ENCODE measurements at places on chromosomes 3 and 15.

DNA sequence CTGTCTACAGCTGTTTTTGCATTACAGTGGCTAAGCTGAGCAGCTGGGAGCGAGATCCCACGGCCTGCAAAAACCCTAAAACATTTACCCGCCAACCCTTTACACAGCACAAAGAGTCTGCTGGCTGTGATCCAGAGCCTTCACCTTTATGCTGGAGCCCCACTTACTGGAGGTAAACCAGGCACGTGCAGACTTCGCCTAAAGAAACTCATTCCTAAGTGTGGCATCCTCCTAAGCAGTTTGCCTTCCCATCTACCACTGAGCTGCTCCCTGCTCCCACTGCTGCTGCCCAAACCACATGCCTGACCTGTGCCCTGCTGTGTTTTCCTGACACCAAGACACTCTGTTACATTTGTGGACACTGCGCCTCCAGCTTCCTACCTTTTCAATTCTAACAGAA, 53.0 kb downstream of the CHSY1 start:
- DNase-seq = no peak

GRCh38 chr3:190566043-190566933, 52.4 kb downstream of the IL1RAP start:
- no peak for DNase-seq

DNA sequence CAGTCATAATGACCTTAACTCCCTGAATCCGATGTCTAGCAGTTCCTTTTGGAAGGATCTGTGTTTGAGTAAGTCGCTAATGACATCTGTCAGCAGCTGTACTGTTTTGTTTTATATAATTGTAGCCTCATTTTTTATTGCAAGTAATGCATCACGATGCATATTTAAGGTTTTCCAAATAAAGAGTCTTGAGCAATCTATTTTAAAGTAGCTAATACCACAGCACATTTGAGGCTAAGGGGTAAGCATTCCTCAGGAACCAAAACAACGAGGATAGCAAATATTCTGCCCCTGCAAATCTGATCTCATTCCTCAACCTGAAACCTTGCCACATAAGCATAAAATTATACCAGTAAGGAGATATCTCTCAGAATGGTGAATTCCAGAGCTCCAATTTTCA, 98.7 kb downstream of the TBC1D5 start:
- DNase-seq = no peak

DNA sequence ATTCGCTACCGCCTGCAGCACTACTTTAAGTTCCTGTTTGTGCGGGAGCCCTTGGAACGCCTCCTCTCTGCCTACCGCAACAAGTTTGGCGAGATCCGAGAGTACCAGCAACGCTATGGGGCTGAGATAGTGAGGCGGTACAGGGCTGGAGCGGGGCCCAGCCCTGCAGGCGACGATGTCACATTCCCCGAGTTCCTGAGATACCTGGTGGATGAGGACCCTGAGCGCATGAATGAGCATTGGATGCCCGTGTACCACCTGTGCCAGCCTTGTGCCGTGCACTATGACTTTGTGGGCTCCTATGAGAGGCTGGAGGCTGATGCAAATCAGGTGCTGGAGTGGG, 995 bp downstream of the CHST14 start:
- no peak for DNase-seq

- no peak for DNase-seq
These were observed 38.0 kb downstream of the RAB7A start for GRCh38 chr3:128763967-128764366.

- DNase-seq = no peak
These were observed 74.1 kb upstream of the MAP4 start for GRCh38 chr3:48090166-48090939.

DNA sequence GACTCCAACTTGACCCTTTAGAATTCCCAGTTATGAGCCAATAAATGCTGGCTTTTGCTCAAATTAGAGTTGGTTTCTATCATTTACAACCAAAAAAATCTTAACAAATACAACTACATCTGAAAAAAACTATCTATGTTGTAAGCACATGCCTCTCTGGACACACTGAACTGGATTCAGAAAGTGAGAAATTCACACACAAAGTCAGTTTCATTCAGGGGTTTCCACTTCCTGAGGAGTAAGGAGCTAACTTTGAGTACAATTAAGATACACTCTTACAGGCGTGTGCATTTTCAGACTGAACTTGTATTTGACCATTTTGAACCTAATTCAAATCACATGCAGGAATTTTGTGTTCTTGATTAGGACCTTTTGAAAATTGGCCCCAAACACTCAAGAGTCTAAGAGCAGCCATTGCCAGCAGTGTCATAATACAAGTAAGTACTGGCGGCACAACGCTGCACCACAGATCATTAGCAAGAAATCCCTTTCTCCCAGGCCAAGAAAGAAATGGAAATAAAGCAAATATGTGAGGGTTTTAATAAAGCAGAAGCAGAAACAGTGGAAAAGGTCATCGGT, 31.2 kb downstream of the LINS1 start:
- DNase-seq = no peak

DNA sequence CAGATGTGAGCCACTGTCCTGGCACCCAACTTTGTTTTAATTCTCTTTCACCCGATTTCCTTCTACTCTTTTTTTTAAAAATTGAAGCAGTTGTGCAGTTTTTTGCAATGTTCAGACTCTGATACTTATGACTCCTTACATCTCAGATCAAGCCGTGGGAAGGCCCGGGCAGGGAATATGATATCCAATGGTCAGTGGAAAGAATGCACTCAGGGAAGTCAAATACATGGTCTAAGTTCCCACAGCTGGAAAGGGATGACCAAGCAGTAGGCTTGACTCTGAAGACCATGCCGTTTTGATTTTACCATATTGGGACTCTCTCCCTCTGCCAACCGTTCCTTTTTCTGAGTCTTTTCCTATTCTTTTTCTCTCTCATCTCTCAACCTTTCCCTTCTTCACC, 157.2 kb downstream of the RPLP1 start:
- DNase-seq = no peak

DNA sequence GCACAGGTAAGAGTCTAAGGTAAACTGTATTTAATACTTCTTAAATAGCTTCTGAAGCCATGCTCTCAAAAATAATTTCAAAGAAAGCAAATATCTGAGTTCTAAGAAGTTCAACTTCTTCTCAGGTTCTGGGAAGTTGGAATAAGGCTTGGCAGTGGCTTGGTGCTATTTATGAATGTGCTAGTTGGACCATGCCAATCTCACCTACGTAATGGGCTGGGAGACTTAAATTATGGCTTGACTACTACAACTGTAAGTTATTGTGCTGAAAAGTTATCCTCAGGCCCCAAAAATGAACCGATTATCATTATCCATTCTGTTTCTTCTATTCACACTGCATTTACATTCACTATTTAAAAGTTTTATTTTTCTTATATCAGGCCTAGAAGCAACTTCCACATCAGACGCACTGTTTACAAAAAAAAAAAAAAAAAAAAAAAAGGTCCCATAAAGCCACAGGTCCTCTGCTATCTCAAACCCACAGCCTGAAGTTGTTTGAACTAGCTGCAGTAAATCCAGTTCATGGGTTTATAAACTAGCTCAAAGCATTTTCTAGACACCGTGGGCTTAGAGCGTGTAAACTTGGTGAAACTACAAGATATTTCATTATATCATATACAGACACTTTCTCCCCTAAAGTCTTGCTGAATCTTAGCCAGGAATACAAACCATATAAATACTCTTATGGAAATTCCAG, 3.4 kb downstream of the LRIG1 start:
- no peak for DNase-seq

GRCh38 chr15:66682865-66683264, 19.2 kb upstream of the SMAD6 start:
- no peak for DNase-seq

- DNase-seq = no peak
These were observed 146.2 kb upstream of the DPH6 start for GRCh38 chr15:35691891-35692867.

DNA sequence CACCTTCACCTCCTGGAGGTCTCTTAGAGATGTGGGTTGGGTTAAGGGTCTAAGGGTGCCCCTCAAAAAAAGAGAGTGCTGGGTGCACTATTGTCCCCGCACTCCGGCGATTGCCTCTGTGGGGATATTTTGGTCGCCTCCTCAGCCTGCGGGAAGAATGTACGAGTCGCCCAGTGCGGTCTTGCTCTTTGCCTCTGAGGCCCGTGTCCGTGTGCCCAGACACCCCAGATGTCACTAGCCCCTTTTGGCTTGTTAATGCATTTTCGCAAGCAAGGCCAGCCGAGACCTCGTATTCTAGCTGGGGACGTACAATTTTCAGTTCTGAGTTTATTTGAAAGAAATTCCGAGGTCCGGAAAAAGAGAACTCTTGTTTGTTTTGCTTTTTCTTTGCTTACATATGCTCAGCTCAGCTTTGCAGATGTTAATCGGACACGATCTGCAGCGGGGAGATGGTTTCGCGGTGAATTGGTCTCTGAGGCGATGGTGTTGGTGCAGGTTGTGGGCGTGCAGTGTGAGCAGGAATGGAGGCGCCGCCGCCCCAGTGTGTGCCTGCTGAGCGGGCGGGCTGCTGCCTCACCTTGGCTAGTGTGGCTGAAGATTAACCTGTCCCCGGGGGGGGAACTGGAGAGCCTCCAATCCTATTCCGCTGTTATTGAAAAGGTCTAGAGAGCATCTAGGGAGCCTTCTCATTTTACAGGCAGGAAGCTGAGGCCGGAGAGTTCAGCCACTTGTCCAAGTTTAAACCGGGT, 1.4 kb downstream of the ST6GAL1 start:
- DNase-seq = no peak

DNA sequence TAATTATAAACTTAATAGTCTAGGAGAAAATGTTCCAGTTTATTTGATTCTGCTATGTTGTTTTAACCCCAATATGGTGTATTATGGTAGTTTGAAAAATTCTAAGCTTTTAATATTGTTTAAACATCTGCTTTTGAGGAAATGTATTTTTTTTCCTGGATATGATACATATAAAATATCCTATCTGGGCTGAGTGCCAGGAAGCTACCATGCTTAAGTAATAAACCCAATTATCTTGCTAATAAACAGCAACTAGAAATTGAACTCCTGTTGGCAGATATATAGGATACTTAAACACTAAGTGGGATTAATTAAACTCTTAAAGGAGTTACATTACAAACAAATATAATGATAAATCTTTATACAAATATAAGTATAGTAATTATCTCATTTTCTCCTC, 293.7 kb upstream of the GRM7 start:
- no peak for DNase-seq

GRCh38 chr15:80978685-80979329, 10.8 kb downstream of the MESD start:
- no peak for DNase-seq

- no peak for DNase-seq
These were observed 40.5 kb upstream of the FAM174B start for GRCh38 chr15:92696096-92696495.
